ENCODE measurements at places on chromosomes 6 and 20.

GRCh38 chr6:79665725-79666551 lies 34.8 kb downstream of the SH3BGRL2 start:
- DNase-seq = no peak

GRCh38 chr6:118864341-118865099 lies 29.4 kb upstream of the ASF1A start:
- DNase-seq = no peak

GRCh38 chr6:37552267-37552666 lies 52.6 kb upstream of the CCDC167 start:
- no peak for DNase-seq

- peak; percentile 52 for DNase-seq
These were observed 12.3 kb downstream of the PCK1 start for GRCh38 chr20:57573242-57573641.

DNA sequence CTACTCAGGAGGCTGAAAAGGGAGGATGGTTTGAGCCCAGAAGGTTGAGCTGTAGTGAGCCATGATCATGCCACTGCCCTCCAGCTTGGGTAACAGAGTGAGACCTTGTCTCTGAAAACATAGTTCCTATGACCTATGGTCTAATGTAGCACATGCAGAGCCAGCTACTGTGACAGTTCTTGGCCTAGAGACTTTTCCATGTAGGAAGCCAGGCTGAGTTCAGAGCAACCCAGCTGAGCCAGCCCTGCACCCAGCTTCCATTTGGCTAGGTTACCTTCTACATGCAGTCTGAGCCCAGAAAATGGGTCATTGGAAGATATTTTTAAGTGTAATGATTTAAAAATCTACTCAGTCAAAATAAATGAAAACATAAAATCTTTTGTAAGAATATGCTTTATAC lies 92.8 kb downstream of the FNDC1 start:
- DNase-seq = no peak

DNA sequence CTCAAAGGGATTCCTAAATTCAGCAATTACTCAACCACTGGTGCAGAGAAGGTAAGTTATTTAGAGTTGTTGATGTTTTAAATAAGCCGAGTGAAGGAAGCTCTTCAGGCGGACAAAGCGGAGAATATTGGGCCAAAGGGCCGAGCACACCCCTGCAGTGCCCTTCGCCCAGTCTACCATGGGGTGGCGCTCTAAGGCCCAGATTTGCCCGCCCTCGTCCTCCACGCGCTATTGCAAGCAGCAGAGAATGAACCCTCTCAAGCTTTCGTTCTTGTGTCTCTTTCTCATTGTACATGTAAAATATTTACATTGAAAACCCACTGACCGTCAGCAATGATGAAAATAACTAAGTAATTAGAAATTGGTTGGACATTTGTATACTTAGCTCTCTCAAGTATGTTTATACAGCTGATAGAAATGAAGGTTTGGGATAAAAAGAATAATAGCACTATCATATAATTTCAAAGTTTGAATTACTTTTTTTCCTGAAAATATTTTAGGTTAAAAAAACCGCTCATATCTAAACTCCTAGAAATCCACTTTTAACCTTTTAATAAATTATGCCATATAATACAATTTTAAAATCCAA lies 195.0 kb upstream of the CEP162 start:
- peak; percentile 52 for DNase-seq

GRCh38 chr6:164898412-164898811 lies 411.0 kb downstream of the C6orf118 start:
- no peak for DNase-seq

GRCh38 chr6:71033890-71034289 lies 77.0 kb upstream of the B3GAT2 start:
- no peak for DNase-seq

- no peak for DNase-seq
These were observed 14.0 kb upstream of the COL10A1 start for GRCh38 chr6:116139917-116140316.

DNA sequence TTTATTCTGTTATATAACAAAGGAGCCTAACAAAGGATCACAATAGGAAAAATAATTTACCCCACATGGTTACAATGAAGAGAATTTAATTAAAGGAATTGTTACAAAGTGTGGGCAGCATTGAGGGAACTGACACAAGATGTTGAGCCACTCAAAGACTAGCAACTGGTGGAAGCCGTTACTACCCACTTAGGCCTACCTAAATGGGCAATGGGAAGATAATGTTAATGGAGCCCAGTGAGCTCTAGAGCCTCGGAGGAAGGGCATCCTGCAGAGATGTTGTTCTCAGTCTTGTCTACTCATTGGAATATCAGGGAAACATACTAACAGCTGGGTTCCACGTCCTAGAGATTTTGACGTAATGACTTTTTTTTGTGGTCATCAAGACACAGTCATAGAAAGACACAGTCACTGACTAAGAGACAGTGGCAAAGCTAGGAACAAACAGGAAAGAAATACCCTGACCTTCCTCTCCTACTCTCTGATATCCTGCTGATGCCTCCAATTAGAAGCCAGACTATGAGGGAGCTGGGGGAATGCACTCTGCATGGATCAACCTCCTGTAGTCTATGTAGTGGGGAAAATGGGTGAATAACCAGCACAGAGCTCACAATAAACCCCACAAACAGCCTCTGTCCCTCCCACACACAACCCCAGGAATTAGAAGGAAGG lies 523.8 kb upstream of the FLRT3 start:
- DNase-seq = no peak

- no peak for DNase-seq
These were observed 23.8 kb upstream of the POLR1H start for GRCh38 chr6:30037182-30037788.

DNA sequence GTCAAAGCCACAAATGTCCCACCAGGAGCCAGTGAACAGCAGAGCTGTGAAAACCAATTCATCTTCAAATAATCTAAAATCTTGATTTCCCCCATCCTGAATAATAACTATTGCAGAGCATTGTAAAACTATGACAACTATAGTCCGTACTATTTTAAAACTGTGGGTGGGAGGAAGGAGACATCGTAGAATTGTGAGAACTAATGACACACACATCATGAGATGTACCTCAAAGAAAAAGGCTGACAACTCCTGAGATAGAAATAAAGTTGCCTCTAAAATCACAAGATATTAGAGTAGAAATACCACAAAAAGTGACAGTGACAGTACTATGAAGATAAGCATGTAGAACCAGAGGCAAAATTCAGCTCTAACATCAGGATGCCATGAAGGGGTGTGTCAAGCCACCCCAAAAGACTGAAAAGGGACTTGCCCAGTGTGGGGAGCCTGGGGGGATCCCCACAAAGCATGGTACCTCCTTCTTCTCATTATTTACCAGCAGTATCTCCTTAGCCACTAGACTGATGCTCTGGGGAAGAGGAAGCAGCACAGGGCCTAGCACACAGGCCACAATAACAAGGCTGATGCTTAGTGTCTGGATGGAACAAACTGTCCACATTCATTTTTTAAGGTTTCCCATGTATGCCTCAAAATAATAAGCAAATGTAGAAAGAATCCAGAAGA lies 13.4 kb downstream of the NAPB start:
- DNase-seq = no peak

DNA sequence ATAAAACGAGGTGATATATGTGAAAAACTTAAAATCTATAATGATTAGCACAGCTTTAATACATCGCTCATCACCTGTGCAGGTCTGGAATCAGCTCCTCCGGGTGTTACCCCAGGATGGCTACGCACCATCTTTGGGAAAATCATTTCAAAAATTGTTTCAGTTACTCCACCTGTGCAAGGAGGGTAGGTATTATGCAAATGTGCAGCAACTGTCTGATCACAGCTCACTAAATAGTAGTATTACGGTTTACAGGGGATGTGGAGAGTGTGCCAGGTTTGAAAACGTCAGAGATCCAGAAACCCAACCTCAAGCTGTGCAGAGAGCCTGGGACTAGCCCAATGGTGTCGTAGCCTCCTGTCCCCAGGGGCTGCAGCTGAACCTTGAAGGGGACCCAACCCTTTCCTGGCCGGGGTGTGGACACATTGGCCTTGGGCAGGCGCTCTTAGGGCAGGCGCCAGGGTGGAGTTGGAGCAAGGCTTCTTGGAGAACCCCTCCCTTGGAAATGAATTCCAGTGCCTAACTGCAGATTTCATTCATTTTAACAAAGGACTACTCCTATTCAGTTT lies 24.2 kb upstream of the SGK1 start:
- no peak for DNase-seq

- DNase-seq = no peak
These were observed 30.4 kb downstream of the TM9SF4 start for GRCh38 chr20:32139947-32140346.

DNA sequence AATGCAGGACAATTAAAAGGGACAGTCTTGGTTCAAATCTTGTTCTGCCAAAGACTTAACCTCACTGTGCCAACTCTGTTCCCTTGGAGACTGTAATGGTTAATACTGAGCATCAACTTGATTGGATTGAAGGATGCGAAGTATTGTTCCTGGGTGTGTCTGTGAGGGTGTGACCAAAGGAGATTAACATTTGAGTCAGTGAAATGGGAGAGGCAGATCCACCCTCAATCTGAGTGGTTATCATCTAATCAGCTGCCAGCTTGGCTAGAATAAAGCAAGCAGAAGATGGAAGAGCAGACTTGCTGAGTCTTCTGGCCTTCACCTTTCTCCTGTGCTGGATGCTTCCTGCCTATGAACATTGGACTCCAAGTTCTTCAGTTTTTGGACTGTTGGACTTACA lies 474.4 kb downstream of the CD83 start:
- no peak for DNase-seq

DNA sequence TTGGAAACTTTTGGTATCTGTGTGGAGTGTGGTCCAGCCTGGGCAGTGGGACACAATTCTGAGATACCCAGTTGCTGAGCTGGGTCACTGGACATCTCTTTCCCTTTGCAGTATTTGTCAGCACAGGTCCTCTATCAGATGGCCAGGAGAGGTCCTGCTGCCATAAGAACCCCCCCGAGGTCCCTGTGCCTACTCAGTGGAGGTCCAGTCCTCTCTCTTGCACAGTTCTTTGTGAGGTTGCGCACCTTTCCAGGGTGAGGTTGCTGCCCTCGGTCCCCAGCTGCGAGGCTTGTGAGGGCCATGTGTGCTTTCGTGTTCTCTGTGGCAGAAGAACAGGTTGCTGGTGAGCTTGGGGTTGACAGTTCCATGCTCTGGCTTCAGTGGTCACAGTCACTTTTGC lies 320.6 kb downstream of the QKI start:
- DNase-seq = no peak

GRCh38 chr6:144122861-144123260 lies 27.5 kb upstream of the STX11 start:
- no peak for DNase-seq

DNA sequence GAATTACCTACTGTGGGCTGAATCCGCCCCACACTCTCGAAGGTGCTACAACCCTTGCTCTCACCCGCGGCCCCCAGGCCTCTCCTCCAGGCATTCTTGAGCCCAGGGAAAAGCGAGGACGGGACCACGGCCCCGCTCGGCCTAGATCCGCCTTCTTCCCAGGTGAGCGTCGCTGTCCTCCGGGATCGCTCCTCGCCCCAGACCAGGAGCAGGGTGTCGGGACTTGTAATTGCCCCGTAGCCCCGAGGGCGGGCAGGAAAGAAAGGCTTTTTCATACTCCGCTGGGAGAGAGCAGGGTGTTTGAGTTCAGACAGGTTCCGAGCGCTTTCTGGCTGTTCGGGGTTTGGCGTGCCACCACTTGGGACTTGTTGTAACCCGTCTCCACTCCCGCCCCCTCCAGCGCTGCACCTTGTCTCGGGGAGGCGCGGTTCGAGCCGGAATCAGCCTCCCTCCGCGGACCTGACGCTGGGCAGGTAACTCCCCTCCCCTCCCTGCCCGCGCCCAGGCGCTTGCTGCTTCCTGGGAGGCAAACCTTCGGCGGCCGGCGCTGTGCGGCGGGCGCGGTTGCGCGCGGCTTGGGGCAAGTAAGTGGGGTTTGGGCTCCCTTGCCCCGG lies at the start of gene FAM83B:
FAM83B (plus strand) TSS at position 529 of the 614 bp plus-strand sequence. CDS start 23,476 bp downstream, outside the sequence.
- DNase-seq = peak; percentile 77

DNA sequence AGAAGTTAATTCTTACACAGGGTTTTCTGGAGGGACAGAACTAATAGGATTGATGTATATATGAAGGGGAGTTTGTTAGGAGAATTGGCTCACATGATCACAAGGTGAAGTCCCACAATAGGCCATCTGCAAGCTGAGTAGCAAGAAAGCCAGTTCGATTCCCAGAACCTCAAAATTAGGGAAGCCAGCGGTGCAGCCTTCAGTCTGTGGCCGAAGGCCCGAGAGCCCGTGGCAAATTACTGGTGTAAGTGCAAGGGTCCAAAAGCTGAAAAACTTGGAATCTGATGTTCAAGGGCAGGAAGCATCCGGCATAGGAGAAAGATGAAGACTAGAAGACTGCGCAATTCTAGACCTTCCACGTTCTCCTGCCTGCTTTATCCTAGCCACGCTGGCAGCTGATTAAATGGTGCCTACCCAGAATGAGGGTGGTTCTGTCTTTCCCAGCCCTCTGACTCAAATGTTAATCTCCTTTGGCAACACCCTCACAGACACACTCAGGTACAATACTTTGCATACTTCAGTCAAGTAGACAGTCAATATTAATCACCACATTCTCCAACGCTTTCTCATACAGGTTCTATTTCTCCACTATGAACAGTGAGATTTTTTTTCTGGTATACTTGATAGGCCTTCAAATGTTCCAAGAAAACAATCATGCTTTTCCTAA lies 357.0 kb downstream of the LAMA2 start:
- no peak for DNase-seq

DNA sequence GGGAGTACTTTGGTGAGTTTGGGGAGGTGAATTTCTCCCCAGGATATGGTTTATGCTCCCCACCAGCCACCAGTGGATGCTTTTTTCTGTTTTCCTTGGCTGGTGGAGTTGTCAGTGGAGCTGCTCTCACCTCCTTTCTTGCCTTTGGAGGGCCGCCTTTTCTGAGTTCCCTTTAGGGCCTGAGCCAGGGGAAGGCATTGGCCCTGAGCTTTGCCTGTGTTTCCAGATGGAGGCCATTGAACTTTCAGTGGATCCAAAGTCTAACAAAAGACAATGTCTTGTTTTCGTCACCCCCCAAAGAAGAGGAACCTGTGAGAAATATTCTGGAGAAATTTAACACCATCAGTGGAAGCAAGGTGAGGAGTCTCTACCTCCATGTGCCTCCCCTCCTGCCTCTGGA lies 4.4 kb upstream of the TMEM14A start:
- DNase-seq = no peak

GRCh38 chr20:53569005-53569404 lies 24.6 kb downstream of the ZNF217 start:
- no peak for DNase-seq

DNA sequence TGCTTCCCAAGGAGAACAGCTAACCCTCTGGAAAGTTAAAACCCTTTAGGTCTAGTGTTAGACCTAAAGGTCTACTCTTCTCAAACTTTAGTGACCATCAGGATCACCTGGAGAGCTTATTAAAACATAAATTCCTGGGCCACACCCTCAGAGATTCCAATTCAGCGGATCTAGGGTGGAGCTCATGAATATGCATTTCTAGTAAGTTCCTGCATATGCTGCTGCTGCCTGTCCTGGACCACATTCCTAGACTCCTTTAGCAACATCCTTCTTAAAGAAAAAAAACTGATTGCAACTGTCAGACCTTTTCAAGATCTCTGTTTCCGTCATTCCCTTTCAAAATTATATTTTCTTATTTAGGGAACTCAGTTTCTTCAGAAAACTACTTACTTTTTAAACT lies 31.2 kb downstream of the SNAP25 start:
- DNase-seq = no peak

- DNase-seq = no peak
These were observed 662.4 kb downstream of the EPHA7 start for GRCh38 chr6:92756912-92757311.

All from right kidney (tissue), 9 donors.